ENCODE measurements at places on chromosomes 4 and X.

GRCh38 chr4:42588909-42589308, 68.0 kb downstream of the ATP8A1 start:
- no peak for DNase-seq

DNA sequence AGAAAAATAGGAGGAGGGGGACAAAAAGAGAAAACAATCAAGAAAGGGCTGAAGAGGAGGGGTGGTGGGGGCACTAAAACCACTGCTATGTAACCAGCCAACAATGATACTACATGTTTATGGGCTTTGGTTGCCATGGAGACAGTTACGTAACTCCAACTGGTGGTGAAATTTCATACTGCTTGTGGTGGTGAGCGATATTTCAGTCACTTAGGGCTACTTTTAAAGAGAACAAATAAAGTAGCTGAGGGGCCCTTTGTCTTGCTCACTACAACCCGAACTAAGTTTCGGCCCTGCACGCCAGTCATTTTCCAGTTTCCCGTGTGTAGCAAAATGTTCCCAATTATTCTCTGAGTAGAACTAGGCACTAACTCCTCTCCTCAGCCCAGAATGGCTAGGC, 275.2 kb upstream of the EDA2R start:
- no peak for DNase-seq

DNA sequence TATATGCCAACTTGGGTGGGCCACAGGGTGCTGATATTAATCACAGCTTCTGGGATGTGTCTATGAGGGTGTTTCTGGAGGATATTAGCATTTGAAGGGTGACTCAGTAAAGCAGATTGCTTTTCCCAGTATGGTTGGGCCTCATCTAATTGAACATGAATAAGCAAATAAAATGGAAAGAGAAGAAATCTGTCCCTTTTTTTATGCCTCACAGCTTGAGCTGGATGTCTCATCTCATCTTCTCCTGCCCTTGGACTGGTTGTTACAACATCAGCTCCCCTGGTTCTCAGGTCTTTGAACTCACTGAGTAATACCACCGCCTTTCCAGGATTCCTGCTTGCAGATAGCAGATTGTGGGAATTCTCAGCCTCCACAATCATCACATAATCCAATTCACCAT, 1149.2 kb downstream of the PCDH18 start:
- DNase-seq, result peak; percentile 42

DNA sequence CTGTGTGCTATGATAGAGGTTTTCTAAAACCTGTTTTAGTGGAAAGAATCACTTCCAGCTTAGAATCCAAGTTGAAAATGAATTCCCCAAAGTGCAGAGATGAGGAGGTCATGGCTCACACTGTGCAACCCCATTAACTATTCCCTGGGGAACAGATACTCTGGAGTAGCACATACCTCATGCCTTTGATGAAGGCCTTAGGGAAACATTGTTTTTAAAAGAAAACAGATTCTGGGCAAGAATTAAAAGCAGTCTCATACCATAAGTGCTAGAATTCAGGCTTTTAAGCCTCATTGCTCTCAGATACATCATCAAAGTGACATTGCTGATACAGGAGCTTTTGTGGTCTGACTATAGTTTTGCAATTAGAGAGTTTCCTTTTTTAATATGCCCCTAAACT, 115.1 kb downstream of the NDST4 start:
- peak; percentile 47 for DNase-seq

DNA sequence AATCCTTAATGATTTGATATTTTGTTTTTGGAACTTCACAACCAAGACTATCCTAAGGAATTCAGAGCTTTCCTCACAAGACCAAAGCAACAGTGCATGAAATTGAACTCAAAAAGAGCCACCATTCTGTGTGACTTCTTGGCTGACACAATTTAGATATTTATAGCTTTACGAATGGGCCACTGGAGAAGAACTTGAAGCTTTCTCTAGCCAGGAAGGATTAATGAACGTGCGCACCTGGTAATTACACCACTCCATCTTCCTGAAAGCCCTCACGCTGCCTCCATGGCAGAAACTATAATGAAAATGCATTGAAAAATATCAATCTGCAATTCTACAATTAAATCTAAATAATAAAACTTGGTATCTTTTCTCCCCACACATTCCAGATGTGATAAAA, 1057.8 kb downstream of the DMD start:
- no peak for DNase-seq
